ENCODE measurements at places on chromosomes 5 and 9. TPM values are rescaled to one million over a fixed set of nuclear protein-coding genes. Genes with fewer than 3 reads are reported as not detected.

GRCh38 chr9:129146441-129146941 is 31.6 kb downstream of the IER5L start:
- DNase-seq, result no peak

- DNase-seq, result peak; percentile 76
These were observed 473.6 kb upstream of the TNC start for GRCh38 chr9:115591584-115591984.

DNA sequence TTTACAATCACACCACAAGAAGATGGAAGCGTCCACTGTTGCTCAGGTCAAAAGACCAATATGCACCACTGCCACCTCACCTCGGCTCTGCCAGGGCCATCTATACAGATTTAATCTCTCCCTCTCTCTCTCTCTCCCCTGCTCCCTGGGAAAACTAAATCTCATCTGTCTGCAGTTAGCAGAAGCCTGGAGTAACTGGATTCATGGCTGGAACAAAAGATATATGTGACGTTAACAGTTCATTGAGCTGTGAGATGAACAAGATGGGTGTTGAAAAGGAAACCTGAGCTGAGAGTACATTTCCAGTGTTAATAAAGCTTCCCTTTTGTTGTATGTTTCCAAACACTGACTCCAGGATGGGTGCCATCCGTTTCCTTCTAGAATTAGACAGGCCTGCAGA is 369.7 kb downstream of the CDK5RAP2 start:
- DNase-seq, result no peak

PCDHB9 gene
- 2.9 TPM for polyA plus RNA-seq

- DNase-seq, result no peak
These were observed 90.6 kb downstream of the RALGPS1 start for GRCh38 chr9:127004946-127005769.

PCDHGB4 gene
- polyA plus RNA-seq, result 1.7 TPM
